ENCODE measurements at places on chromosomes 11 and 22.

DNA sequence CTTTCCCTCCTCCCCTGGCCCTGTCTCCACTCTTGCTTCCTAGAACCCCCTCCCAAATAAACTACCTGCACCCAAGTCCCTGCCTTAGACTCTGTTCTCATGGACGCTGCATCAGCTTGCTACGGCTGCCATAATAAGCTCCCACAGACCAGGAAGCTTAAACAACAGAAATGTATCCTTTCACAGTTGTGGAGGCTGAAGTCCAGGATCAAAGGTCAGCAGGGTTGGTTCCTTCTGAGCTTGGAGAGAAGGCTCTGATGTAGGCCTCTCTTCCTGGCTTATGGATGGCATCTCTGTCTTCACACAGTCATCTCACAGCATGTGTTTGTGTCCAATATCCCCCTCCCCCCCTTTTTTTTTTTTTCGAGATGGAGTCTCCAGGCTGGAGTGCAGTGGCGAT lies 23.4 kb downstream of the CBX7 start:
- no peak for DNase-seq

DNA sequence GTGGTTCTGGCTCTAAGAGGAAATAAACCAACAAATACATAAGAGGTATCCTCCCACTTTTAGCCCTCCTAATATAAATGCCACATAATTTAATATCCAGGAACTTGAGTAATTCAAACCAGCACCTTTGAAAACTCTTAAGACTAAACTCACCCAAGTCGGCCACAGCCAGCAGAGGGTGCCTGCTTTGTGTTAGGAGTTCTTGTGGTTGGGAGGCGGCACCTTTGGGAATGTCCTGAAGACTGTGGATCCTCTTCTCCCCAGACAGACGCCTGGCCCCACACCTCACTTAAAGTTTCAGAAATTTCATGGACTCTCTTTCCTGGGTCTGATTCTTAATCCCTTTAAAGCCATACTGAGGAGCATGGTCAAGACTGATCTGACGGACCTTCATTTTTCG lies 169.0 kb downstream of the TBC1D22A start:
- no peak for DNase-seq

- no peak for DNase-seq
Observed at GRCh38 chr11:441043-441417, 781 bp downstream of the ANO9 start.

- no peak for DNase-seq
Observed at GRCh38 chr11:109984634-109985289, 108.4 kb upstream of the ZC3H12C start.

- no peak for DNase-seq
Observed at GRCh38 chr11:46342239-46342638, 5.0 kb upstream of the DGKZ start.

DNA sequence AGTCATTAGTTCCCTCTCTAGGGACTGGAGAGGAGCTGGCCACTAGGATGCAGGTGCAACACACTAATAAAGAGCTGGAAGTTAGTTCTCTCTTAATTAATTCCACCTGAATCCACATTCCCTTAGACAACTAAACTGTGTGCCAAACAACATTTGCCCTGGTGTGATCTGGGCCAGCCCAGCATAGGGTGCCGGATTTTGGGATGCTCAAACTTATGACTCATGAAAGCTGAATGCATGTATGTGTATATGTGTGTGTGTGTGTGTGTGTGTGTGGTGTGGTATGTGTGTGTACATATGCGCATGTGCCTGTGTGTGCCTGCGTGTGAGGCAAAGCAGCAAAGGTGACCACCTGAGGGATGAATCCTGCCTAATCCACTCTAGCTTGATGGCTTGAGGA lies 110.7 kb downstream of the EHF start:
- no peak for DNase-seq

DNA sequence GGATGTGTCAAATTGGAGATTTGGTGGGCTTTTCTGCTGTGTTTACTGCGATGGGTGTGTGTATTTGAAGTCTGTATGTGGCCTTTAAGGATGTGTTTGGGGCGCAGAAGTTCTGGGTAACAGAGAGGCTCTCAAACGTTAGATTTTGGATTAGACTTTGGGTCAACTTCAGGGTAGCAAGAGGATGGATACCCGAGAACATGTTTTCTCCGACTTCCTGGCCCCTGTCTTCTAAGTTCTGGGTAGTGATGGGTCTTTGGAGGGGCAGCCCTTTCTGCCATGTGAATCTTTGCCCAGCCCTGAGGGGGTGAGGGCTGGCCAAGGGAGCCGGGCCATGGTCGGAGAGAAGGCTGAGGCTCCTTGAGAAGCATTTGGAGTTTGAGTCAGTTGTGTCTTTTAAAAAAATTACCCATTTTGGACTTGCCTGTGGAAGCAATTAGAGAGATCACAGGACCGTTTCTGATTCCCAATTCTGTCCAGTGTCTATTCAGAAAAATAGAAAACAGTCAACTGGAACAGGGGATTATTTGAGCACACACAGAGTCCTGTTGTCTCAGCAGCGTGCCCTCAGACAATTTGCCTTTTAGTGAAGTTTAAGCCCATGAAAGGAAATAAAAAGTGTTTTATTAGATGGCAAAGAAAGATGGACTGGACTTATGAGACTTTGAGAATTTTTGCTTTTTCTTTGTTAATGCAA lies 114.4 kb downstream of the PTPRJ start:
- no peak for DNase-seq

DNA sequence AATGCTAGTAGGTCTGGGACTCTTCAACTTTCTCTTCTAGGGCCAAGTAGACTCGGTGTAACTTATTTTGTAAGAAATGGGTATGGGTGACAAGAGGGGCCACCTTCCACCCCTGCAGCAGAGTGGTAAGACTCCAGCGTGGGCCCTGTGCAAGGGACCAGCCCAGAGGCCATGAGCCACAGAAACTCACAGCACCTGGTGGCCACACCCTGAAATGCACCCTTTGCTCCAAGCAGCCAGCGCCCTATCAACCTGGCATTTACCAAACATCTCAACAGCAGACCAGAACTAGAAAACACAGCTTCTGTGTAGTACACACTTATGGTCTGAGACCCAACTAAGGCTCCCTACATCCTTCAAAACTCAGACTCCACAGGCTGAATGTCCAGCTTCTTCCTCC lies 5.7 kb downstream of the CDCA5 start:
- DNase-seq, result no peak

Data from neuronal stem cell (in vitro differentiated cells).